ENCODE measurements at places on chromosomes 6 and 20.

- no peak for DNase-seq
Observed at GRCh38 chr6:168837254-168838036, 396.5 kb downstream of the SMOC2 start.

GRCh38 chr20:35405775-35406174 is 6.0 kb downstream of the UQCC1 start:
- DNase-seq, result no peak

- no peak for DNase-seq
Observed at GRCh38 chr6:64085126-64085525, 449.5 kb downstream of the PHF3 start.

- DNase-seq, result no peak
Observed at GRCh38 chr20:16596991-16597390, 23.7 kb upstream of the KIF16B start.

DNA sequence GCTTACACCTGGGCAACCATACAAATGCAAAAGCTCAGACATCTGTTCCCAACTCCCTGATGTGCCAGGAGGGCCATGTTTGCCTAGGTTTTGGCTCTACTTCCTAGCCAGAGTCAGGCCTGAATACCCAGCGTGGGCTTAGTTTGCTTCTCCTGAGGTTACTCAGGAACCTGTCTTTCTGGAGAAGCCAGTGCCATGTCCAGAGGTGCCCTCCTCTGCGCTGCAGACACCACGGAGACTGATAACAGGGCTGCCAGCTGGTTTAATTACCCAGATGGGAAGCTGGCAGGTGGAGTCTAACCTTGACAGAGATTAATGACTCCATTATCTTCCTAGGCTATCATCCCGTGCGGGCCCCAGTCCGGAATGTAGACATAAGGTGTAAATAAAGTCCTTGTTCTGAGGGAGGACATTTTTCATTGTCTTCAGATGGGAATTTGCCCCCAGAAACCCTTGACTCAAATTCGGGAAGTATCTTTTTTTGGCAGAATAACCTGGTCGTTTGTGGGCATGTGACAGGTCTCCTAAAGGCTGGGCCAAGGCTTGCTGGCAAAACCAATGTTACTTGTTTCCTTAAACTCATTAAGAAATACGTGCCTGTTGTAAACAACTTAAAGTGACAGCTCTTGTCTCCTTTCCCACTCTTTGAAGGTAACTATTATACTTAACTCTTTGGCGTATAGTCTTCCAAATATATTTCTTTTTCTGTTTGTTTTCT is 29.2 kb upstream of the ZNFX1 start:
- no peak for DNase-seq

DNA sequence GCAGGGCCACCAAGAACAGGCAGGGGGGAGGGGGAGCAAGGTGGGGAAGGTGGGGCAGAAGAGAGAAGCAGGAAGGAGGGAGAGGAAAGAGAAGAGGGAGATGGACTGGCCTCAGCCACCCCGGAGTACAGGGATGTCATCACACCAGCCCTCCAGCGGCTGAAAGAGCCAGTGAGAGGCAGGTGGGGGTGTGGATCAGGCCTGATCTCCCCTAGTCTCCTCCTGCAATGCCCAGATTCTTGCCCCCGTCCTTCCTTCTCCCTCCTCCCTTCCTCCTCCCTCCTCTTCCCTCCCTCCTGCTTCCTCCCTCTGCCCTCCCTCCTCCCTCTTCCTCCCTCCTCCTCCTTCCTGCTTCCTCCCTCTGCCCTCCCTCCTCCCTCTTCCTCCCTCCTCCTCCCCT is 61.5 kb downstream of the YTHDF1 start:
- DNase-seq, result no peak

Measured in OCI-LY7 (cell line).